ENCODE measurements at places on chromosomes 4 and X.

DNA sequence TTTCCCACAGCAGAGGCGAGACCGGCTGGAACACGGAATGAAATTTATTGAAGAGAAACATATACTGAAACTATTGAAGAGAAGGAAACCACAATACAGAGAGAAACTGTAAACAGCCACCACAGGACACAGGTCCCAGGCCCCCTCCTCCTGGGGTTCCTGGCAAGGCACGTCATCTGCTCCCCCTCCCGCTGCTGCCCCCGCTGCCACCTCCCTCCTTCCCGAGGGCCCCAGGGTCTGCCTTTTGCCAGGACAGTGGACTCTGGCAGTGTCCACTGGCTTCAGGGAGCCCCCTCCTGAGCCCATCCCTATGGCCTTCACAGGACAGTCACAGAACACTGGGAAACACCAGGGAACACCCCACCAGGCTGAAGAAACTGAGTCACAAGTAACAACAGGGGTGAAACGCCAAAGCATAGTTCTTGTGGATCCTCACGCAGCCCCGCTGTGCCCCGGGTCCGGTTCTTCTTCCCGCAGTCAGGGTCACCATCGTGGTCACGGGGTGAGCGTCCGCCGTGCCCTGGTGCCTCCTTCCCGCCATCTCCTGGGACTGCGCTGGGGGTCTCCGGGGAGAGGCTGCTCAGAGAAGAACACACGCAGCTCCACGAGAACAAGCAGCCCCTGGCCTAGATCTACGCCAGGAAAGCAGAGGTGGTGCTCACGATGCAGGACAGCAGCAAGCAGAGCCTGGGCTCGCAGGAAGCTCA lies 5.4 kb downstream of the PNMA6E start:
- no peak for DNase-seq

- no peak for DNase-seq
These were observed 5.6 kb upstream of the AMOT start for GRCh38 chrX:112846187-112846586.

- no peak for DNase-seq
These were observed 36.7 kb downstream of the DIAPH2 start for GRCh38 chrX:96721354-96721753.

GRCh38 chrX:155333544-155334100 lies 792 bp downstream of the CLIC2 start:
- DNase-seq: no peak

DNA sequence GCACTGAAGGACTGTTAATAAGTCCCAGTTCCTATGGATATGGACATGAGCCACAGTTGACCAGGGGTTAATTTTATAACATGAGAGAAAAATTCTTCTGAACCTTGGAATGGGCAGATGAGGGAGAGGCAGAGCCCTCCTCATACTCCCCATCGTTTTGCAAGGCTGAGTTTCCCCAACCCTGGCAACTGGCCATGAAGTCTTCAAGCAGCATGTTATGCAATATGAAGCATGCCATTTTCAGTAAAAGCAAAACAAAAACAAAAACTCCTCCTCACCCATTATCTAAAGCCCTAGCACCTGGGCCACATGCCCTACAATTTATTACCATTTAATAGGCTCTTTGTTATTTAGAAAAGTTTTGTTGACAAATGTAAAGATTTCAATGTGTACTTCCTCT lies 64.5 kb downstream of the GPC4 start:
- DNase-seq: peak; percentile 80

DNA sequence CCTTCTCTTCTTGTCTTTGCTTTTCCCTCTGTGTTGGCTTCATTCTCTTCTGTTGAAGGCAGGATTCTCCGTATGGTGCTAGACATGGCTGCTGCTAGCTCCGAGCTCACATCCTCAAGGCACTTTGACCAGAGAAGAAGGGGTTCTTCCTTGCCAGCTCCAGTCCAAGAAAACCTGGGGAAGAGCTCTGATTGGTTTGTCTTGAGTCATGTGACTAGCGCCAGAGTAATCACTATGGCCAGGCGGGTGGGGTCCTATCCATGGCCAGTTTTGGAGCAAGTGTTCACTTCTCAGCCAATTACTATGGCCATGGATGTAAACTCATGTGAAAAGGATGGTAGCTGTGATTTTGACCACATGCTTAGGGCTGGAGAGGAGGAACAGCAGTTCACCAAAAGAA lies 74.2 kb downstream of the CT47B1 start:
- DNase-seq: no peak

GRCh38 chr4:187309456-187309855 lies 585.8 kb upstream of the FAT1 start:
- no peak for DNase-seq

DNA sequence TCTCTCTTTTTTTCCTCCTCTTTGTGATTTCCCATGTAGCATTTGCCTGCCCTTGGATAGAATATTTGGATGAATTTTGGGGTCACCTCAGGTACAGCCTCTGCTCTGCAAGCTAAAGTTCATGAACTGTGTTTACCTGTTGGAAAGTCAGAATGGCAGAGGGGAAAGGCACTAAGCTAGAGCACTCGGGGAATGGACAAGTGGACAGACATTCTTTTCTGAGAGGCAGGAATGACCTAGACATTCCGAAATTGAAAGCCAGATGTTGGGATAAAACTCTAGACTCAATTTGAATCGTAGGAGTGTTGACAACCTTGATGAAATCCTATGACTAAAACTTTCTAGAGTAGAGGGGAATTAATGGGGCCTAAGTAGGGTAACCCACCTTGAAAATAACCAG lies 56.1 kb downstream of the LUZP4 start:
- no peak for DNase-seq

DNA sequence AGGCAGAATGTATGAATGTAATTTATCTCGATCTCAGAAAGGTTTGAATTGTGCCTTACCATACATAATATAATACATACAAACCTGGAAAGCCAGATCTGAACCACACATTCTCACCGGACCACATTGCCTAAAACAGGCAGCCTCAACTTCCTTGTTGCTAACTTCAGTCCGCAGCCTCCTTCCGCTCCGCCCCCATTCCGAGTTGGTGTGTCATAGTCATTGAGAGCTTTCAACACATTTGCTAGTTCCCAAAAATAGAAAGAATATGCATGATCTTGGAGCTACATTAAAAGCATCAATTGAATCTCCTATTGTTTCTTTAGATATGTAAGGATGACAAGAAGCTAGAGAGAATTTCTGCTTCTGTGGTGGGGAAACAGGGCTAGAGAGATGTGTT lies 127.2 kb downstream of the ARHGEF9 start:
- DNase-seq: no peak

DNA sequence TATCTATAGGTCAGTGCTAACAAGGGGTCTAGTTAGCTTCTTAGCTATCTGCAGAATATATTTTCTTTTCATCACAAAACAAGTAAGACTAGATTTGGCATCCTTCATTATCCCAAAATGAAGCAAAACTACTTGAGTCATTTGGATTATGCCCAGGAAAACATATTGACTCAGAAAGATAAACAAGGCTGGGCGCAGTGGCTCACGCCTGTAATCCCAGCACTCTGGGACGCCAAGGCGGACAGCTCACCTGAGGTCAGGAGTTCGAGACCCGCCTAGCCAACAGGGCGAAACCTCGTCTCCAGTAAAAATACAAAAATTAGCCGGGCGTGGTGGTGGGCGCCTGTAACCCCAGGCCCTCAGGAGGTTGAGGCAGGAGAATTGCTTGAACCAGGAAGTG lies 18.0 kb upstream of the MND1 start:
- DNase-seq: no peak

- no peak for DNase-seq
These were observed 972.5 kb downstream of the CCSER1 start for GRCh38 chr4:91099666-91100065.

DNA sequence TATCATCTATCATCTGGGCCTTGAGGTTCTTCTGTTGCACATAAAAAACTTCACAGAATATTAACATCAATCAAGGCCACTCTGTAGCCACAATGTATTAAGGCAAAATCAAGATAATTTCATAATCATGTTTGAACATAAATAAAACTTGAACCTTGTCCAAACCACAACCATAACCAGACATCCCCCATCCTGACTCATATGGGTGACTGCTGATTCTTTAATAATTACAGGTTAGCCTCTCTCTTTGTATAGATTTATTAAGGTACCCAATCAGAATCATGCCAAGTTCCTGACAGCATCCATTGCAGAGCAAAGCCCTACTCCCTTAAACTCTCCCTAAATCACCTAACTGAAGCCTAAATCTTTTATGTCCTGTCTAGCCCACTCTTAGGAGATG lies 16.7 kb upstream of the AREG start:
- no peak for DNase-seq

GRCh38 chr4:113316879-113317278 lies 267.4 kb downstream of the ANK2 start:
- DNase-seq: no peak

DNA sequence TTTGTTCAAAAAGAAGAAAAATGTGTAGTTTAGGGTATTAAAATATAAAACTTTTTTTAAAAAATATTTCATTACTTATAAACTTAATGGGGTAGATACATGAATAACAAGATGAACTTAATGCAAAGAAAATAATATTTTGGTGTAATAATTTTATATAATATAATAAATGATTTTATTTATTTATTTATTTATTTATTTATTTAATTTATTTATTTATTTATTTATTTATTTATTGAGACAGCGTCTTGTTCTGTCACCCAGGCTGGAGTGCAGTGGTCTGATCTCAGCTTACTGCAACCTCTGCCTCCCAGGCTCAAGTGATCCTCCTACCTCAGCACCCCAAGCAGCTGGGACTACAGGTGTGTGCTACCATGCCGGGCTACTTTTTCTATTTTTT lies 20.8 kb upstream of the TEX13C start:
- no peak for DNase-seq

GRCh38 chr4:76430519-76431388 lies 4.3 kb upstream of the SHROOM3 start:
- no peak for DNase-seq

DNA sequence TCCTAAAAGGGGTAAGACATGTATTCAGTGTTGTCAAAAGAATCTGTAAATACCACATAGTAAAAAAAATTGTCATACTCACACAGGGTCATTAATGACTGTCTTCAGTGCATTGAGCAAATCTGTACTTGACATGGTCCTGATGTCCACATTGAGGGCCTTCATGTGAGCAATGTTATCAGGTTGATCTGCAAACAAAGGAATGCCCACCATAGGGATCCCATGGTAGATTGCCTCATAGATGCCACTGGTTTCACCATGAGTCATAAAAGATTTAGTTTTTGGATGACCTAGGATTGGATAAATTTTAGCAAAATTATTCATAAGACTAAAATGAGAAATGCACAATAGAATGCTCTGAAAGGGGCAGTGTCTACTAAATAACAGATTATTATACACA lies 38.1 kb upstream of the UGT2B15 start:
- DNase-seq: no peak

- DNase-seq: no peak
These were observed 2.4 kb downstream of the SRD5A3 start for GRCh38 chr4:55348466-55348865.

- no peak for DNase-seq
These were observed 74.4 kb downstream of the TMA16 start for GRCh38 chr4:163568843-163569242.

- DNase-seq: no peak
These were observed 17.5 kb downstream of the CXCL13 start for GRCh38 chr4:77623091-77623490.

- no peak for DNase-seq
These were observed 90.0 kb upstream of the GRPR start for GRCh38 chrX:16033331-16033730.

GRCh38 chr4:83753260-83753659 lies 217.4 kb downstream of the GPAT3 start:
- no peak for DNase-seq

- no peak for DNase-seq
These were observed 7.3 kb downstream of the GPRASP1 start for GRCh38 chrX:102658556-102658955.

- no peak for DNase-seq
These were observed 42.9 kb downstream of the SCD5 start for GRCh38 chr4:82755650-82756049.

- DNase-seq: no peak
These were observed 937.1 kb downstream of the PDHA2 start for GRCh38 chr4:96776920-96777527.

DNA sequence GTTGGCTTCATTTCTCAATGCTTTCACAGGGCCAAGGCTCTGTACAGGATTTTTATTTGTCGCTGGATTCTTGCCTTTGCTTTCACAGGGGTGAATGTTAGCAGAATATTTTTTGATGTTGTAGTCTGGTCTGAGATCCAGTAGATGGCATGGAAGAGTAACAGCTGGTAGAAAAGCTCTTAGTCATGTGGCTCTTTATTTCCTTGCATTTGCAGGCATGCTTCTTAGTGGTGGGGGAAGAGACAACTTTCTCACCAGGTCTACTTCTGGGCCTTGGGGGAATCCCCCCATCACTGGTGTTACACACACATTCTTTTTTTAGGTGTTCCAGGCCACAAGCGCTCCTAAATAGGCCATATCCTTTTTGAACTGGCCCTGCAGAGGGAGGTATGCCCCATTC lies 58.2 kb upstream of the DKK2 start:
- DNase-seq: no peak

DNA sequence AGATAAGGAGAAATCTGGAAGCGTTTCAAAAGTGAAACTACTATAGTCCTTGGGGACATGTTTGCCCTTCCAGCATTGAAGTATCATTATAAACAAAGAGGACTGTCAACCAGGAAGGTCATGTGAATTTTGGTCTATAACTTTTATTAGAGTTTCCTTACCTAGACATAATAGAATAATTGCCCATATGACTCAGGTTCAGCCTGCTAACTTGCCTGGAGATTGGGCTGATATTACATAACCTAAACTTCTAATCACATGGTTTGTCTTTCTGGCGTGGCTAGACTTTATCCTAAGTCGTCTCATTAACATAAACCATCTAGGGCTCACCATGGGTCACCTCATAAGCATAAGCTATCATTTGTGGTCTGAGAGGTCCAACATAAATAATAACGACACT lies 775.9 kb downstream of the CENPC start:
- no peak for DNase-seq

GRCh38 chrX:120419463-120419862 lies 49.6 kb downstream of the LAMP2 start:
- DNase-seq: no peak

GRCh38 chrX:107562482-107562881 lies 65.8 kb upstream of the PRPS1 start:
- no peak for DNase-seq

GRCh38 chr4:24630937-24631336 lies 46.6 kb upstream of the DHX15 start:
- no peak for DNase-seq

- no peak for DNase-seq
These were observed 110.0 kb upstream of the EDNRA start for GRCh38 chr4:147370881-147371280.

DNA sequence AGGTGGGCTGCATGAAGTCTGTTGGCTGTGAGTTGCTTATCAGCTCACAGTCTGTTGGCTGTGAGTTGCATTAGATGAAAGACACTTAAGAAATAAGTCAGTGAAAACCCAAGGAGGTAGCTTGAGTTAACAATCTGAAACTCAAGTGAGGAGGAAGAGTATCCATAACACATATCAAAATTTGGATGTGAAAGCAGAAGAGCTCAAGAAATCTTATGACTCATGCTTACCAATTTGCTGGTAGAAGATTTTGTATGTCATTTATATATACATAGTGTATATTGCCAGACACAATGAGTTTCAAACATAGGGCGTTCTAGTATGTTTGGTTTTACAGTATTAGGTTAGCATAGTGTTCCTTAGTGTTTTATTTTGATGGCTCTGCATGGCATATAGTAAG lies 107.4 kb downstream of the DDIT4L start:
- no peak for DNase-seq

- no peak for DNase-seq
These were observed 63.2 kb upstream of the TNIP3 start for GRCh38 chr4:121227341-121227792.
